ENCODE measurements at places on chromosomes 12 and 14.

GRCh38 chr14:27370775-27371174 lies 772.9 kb upstream of the NOVA1 start:
- DNase-seq, result no peak

GRCh38 chr12:25521625-25522256 lies 31.3 kb downstream of the LMNTD1 start:
- DNase-seq, result no peak

GRCh38 chr14:96151242-96151641 lies 53.4 kb upstream of the BDKRB2 start:
- no peak for DNase-seq

DNA sequence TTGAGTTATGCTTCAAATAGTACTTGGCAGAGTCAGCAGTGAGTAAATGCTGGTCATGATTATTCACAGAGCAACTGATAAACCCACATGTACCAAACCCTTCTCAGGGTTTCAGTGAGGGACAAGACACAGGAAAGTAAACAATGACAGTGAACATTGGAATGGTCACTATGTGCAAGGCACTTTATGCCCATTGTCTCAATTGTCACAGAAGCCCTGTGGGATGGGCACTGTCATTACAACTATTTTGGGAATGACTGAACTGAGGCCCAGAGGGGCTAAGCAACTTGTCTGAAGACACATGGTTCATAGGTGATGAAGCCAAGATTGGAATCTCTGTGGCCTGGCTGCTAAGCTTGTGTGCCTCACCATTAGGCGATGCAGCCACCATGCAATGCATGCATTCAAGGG lies 238.5 kb downstream of the RBM19 start:
- no peak for DNase-seq

DNA sequence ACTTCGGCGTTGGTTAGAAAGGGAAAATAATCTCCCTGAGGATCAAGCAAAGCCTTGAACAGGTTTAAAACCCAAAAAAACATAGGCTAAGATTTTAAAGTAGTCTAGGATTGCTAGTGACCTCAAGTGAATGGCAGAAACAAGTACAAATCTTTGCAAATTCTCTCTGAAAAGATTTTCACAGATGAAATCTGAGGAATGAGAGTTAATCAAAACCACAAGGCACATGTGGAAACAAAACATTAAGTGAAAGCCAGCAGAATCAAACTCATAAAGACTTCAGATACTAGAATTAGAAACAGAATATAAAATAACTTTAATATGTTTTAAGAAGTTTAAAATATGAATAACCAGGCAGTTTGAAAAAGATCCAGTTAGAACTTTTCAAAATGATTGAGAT lies 52.2 kb upstream of the CFL2 start:
- DNase-seq, result no peak

DNA sequence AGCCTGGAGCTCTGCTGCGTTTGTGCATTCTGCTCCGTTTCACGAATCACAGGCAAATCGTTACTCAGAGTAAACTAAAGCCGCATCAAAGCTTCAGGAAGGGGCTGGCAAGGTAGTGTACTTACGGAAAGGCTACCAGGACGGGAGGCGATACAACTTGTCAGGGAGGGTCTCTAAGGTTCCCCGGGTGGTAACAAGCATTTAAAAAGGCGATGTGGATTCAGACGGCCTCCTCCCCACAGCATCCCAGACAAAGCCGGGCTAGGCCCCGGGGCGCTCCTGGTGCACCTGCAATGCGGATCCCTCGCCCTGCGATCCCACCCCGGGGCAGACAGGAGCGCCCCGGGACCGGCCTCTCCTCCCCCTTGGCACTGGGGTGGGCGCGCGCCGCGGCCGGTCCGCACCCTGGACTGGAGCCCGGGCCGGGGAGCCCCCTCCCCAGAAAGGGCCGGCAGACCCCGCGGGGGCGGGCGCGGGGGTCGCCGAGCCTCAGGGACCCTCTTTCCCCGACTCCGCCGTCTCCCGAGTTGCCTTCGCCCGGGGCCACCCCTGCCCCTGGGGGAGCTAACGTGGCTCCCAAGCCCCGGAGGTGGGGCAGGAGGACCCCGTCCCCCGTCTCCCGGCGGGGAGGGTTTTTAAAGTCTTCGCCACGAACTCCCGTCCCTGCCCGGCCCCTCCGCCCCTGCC lies 718 bp downstream of the CCDC92 start:
- peak; percentile 40 for DNase-seq

- DNase-seq, result no peak
These were observed 492.5 kb upstream of the FLRT2 start for GRCh38 chr14:85037411-85037810.

DNA sequence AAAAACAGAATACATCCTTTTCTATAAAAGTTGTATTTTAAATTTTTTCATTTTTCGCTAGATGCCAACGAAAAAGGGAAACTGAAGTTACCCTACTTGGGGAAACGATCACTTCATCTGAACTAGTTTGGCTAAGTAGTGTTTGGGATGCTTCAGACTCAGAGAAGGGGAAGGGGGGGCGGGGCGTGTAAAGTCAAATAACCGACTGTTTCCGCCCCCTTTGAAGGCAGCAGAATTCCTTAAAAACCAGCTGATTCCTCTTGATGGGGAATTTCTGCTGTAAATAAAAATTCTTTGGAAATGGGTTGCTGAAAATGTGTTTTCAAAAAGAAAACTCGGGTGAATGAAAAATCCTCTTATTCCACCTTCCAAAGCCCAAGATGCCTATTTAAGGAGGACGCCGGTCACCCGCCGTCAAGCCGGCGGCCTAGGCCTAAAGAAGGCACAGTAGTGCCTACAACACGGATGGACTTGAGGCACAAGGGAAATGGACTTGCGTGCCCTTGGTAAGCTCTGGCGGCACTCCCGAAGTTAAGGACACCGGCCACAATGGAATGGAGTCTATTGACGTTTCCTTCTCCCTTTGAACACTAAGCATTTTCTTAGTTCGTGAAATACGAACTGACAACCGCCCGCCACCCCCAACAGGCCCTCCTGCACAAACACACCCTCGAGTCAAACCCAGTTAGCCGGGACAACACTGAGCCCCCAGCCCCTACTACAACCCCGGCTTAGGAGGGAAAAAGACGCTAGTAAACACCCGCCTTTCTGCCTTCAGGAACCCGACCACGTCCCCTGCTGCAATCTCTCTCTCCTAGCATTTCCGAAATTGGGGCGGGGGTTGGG lies 1.9 kb downstream of the ATXN2 start:
- peak; percentile 8 for DNase-seq

DNA sequence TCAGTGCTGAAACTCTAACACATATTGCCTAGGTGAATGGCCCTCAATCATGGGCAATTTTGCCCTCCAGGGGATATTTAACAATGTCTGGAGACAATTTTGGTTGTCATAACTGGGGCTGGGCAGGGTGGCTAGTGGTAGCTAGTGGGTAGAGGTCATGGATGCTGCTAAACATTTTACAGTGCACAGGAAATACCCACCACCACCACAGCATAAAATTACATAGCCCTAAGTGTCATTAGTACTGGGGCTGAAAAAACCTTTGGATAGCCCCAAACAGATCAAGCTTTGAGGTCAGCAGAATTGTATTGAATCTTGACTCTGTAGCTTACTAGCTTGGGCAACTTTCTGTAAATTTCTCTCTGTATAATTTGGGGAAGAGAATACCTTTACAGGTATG lies 758.0 kb downstream of the BCL11B start:
- no peak for DNase-seq

DNA sequence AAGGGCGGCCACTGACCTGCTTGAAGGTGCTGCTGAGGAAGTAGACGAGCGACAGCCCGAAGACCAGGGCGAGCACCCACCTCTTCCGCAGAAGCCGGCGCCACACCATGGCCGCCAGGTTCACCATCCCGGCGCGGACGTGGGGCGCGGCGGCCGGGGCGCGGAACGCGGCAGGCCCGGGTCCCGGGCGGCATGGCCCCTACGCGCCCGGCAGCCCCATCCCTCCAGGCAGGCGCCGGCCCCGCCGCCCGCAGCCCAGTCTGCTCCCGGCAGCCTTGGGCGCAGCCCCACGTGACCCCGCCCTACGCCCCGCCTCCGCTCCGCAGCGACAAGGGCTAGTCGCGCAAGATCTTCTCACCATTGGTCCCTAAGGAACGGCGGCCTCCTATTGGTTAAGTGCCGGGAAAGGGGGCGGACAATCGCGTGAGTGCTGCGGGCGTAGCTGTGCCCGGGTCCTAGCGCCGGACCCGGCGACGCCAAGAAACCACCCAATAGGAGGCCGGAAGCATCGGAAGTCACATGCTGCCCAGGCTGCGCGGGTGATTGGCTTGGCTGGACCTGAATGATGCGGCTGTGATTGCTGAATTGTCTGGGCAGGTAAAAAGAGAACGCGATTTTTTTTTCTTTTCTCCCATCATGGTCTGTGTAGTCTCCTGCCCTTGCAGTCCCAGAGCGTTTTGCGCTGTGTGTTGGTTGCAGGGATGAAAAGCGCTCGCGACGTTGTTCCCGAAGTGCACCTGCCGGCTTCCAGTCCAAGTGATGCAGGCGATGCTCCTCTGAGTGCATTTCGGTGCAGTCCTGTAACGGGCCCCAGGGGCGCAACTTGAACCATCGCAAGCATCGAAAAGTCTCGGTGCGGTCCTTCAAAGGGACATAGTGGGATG lies at the start of the genes RNFT2 and SPRING1:
TSS of gene RNFT2 (plus strand) at position 542 of the 884 bp plus-strand sequence. CDS start 2,183 bp downstream, outside the sequence.
TSS of gene SPRING1 (minus strand) at position 296 of the 884 bp plus-strand sequence. CDS start at position 127, 169 bp downstream.
- DNase-seq, result peak; percentile 99

DNA sequence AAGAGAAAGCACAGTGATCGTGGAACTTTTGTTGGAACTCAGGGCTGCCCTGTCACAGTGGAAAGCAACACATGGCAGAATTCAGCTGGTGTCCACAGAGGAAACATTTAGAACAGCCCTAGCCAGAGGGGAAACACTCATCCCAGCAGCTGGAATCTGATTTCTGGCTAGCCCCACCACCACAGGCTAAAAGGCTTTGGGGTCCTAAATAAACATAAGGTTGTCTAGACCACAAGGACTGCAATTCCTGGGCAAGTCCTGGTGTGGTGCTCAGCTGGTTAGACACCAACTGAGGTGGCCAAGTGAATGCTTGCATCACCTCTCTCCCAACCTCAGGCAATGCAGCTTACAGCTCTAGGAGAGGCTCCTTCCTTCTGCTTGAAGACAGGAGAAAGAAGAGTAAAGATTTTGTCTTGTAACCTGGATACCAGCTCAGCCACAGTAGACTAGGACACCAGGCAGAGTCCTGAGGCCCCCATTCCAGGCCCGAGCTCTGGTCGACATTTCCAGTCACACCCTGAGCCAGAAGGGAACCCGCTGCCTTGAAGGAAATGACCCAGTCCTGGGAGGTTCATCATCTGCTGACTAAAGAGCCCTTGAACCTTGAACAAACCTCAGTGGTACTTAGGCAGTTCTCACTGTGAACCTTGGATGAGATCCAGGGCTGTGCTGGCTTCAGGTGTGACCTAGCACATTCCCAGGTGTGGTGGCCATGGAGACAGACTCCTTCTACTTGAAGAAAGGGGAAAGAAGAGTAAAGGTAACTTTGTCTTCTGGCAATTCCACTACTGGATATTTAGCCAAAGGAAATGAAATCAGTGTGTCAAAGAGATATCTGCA lies 85.4 kb upstream of the PLXNC1 start:
- DNase-seq, result no peak

DNA sequence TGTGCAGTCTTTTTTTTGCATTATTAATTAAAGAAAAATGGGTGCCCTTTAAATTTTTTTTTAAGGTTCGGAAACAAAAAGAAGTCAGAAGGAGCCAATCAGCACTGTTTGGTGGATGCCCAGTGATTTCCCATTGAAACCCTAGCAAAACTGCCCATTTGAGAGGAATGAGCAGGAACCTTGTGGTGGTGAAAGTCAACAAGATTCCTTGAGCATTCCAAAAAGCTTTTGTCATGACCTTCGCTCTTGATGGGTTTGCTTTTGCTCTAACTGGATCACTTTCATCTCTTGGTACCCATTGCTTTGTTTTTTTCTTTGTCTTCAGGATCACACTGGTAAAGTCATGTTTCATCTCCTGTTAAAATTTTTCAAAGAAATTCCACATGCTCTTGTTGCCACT lies 54.1 kb downstream of the ADIPOR2 start:
- DNase-seq, result no peak

GRCh38 chr14:64674829-64675228 lies 29.4 kb upstream of the PLEKHG3 start:
- no peak for DNase-seq

GRCh38 chr14:105100910-105101309 lies 35.7 kb upstream of the GPR132 start:
- no peak for DNase-seq

DNA sequence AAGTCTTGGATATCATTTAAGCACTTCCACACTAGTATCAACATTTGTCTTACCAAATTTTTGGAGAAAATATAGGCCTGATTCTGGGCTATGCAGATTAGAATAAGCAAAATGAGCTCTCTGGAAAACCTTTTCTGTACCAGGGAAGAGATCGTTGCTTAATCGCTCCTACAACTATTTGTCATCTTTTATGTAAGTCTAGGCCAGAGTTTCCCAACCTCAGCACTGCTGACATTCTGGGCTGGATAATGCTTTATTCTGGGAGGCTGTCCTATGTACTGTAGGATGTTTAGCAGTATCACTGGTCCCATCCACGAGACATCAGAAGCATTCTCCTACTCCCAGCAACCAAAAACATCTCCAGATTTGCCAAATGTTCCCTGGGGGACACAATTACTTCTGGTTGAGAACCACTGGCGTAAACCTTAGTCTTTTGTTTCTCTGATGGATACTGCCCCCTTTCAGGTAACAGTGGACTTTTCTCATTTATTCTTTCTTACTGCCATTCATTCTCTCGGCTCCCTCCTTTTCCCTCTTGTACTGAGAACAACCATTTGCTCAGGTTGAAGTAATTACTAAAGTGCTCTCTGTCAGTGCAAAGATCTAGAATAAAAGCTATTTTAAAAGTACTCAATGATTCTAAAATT lies 316.9 kb upstream of the E2F7 start:
- DNase-seq, result no peak

- DNase-seq, result no peak
These were observed 411.8 kb upstream of the STXBP6 start for GRCh38 chr14:25461780-25462179.

DNA sequence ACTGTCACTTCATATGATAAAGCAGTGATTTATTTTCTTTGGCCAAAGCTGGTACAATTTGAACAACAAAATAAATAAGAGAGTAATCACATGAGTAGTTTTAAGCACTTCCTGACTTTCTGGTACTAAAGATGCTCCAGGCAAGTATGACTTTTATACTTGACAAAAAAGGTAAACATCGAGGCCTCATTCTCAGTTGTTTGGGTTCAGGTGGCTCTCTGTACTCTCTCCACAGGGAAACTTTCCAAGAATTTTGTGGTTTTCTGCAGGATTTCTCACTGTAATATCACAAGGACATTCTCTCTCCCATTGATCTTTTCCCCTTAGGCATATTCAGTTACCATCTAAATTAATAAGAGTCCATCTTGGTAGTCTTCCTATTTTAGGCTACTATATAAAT lies 26.6 kb upstream of the KCNC2 start:
- no peak for DNase-seq

- no peak for DNase-seq
These were observed 204.3 kb downstream of the AEBP2 start for GRCh38 chr12:19643635-19644034.

DNA sequence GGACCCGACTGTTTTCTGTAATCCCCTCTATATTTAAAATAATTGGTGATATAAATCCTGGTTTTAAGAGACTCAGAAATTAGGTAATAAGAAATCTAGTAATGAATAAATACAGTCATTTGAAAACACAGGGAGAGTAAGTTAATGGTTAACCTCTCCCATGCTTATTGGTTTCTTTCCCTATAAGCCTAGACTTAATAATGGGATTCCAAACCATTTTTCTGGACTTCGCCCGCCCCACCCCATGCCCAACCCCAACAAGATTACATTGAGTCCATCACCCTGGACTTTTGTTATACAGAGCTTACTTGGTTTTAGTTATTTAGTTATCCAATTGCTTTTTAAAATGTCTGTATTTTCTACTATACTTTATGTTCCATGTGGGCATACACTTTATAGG lies 98.7 kb downstream of the WIF1 start:
- DNase-seq, result no peak

All from CD4-positive, alpha-beta T cell treated with Interleukin-12 subunit alpha and Interleukin-12 subunit beta, for 1 hour (primary cell).